NCI-H2107 (cell line): ENCODE measurements at places on chromosomes 16 and 17.

DNA sequence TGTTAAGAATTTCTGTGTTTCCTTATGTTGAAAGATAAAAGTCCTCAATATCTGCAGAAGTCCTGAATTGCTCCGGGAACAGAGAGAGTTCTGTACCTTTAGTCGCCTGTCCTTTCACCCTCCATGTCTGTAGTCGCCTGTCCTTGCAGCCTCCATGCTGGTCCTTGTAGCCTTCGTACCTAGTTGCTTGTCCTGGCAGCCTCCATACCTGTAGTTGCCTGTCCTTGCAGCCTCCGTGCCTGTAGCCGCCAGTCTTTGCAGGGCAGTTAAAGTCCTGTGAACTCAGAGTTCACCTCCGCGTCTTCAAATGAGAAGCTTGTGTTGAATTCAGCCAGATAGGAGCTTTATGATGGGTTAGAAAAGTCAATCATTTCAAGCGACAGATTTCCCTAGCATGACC lies 19.5 kb upstream of the ITGAX start:
- DNase-seq: no peak

DNA sequence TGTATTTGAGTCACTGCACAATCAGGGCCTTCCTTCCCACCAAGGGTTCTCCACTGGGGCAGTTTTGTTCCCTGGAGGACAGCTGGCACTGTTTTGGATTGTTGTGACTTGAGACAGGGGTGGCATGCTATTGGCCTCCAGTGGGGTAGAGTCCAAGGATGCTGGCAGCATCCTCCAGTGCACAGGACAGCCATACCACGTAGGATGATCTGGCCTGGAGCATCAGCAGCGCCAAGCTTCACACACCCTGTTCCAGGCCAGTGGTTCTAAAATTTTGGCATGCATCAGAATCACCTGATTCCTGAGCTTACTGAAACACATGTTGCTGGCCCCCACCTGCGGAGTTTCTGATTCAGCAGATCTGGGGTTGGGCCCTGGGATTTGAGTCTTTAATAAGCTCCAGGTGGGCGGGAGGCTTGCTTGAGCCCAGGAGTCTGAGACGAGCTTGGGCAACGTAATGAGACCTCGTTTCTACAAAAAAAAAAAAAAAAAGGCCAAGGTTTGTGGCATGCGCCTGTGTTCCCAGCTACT lies 83.2 kb downstream of the MGAT5B start:
- no peak for DNase-seq

DNA sequence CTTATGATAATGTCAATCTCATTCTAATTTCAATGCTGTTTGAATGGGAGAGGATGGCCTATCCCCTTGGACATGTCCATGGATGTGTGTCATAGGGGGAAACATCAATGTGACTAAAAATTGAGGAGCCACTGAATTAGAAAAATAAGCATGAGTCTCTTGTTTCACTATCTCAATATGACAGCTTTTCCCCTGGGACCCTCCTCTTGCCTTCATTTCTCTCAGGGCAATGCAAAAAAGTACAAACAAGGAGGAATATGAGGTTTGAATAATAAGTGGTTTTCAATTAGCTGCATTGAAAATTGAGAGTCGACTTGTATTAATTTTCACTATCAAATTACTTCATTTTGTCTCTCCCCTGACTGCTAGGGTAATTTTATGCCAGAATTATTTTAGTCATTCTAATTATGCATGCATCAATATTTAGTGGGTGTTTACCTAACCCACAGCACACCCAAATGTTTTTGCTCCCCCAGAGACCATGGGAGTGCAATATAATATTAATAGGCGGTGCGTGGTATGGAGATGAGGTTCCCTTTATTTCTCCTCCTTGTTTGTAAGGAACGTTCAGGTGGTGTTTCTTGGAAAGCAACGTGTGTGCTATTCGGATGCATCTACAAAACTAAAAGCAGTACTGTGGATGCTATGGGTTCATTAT lies 6.8 kb upstream of the SDR42E1 start:
- DNase-seq: no peak

GRCh38 chr17:4199818-4200402 lies 56.9 kb downstream of the CYB5D2 start:
- DNase-seq: no peak

GRCh38 chr17:65290056-65290455 lies 152.9 kb downstream of the RGS9 start:
- DNase-seq: no peak

DNA sequence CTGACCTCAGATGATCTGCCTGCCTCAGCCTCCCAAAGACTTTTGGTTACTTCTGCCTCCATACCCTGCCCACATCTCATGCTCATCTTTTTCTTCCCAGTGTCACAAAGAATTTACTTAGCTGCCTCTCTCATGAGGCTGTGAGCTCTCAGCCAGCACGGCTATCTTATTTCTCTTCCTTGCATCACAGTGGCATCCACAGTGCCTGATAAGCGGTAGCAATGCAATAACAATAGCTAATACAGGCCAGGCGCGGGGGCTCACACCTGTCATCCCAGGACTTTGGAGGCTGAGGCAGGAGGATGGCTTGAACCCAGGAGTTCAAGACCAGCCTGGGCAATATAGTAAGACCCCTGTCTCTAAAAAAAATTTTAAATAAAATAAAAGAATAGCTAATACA lies 15.5 kb upstream of the MARVELD3 start:
- DNase-seq: no peak

DNA sequence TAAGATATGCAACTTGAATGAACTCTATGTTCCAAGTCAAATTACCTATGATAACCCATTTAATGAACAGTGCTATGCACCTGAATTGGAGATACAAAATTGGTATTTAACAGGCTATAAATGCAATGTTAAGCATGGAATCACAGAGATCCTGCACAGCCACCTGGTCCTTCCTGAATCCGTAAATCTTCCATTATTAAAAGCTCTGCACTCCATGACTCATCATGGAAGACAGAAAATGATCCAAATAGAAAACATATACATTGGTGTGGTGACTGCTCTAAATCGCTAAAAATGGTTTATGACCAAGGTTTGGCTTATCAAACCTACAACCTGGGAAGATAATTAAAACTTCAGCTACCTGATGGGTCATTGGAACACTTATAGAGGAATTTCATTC lies 45.3 kb downstream of the GLG1 start:
- no peak for DNase-seq

DNA sequence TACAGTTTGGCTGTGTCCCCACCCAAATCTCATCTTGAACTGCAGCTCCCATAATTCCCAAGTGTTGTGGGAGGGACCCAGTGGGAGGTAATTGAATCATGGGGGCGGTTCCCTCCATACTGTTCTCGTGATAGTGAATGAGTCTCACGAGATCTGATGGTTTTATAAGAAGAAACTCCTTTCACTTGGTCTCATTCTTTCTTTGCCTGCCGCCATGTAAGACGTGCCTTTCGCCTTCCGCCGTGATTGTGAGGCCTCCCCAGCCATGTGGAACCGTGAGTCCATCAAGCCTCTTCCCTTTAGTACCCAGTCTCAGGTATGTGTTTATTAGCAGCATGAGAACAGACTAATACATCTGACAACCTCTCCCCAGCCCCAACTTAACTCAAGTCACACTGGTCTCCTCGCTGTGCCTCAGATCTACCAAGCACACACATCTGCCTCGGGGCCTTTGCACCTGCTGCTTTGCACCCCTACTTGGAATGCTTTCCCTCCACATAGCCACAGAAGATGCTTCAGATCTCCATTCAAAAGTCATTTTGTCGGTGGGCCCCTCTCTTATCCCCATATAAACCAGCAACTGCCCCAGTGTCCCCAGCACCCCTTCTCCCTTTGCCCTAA lies 74.4 kb downstream of the RPH3AL start:
- no peak for DNase-seq

GRCh38 chr17:65193305-65193704 lies 56.1 kb downstream of the RGS9 start:
- no peak for DNase-seq

DNA sequence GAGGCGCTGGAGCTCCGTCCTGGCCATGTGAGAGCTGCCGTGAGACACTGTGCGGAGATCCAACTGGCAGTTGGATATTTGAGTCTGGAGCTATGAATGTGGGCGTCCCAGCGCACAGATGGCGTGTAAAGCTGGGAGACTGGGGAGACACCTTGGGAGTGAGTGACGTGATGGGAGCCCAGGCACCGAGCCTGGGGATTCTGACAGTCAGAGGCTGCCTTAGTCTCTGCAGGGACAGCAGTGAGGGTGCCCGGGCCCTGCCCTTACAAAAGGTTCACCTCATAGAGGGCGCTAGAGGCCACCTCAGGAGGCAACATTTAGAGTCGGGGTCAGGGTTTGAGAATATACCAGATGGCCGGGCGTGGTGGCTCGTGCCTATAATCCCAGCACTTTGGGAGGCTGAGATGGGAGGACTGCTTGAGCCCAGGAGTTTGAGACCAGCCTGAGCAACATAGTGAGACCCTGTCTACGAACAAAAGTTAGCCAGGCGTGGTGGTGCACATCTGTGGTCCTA lies 194.1 kb upstream of the GSE1 start:
- DNase-seq: no peak

DNA sequence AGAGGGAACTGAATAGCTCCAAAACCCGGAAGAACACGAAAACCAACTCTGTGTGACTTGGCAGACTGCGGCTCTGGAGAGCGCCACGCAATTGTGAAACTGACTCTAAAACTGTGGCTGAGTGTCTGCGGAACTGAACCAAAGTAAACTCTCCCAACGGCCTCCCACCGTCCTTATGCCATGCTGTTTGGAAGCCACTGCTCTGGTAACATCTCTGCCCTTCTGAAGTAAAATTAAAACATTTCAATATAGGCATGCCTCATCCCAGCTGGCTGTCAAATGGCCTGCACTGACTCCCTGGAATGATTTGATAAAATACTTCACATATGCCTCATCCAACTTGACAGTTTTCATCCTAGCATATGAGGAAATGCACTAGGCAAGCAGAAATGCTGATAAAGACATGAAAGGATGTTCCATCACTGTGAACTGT lies 70.2 kb downstream of the PARN start:
- no peak for DNase-seq

DNA sequence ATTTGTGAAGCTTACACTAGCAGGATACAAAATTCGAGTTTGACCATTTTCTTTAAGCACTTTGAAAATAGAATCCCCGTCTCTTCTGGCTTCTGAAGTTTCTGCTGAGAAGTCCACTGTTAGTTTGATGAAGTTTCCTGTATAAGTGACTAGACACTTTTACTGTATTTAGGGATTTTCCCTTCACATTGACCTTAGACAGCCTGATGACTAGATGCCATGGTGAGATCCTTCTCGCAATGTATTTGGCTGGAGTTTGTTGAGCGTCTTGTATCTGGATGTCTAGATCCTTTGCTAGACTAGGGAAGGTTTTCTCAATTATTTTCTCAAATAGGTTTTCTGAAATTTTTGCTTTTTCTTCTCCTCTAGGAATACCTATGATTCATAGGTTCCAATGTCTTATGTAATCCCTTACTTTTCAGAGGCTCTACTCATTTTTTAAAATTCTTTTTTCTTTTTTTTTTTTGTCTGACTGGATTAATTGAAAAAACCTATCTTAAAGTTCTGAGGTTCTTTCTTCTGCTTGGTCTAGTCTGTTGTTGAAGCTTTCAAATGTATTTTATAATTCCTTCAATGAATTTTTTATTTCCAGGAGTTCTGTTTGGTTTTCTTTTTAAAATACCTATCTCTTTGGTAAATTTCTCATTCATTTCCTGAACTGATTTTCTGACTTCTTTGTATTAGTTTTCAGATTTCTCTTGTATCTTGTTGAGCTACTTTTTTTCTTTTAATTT lies 63.7 kb upstream of the ABCC11 start:
- no peak for DNase-seq

- DNase-seq: no peak
Measured at GRCh38 chr16:75288181-75288580, 36.8 kb upstream of the BCAR1 start.
